Kidney tubule cell (primary cell): ENCODE measurements at places on chromosomes 11 and 22.

- DNase-seq, result no peak
Observed at GRCh38 chr22:36349726-36350125, 38.0 kb downstream of the MYH9 start.

GRCh38 chr11:65429724-65430405 lies 7.3 kb downstream of the NEAT1 start:
- DNase-seq, result peak; percentile 84

GRCh38 chr22:37334859-37335805 lies 52.8 kb downstream of the CYTH4 start:
- DNase-seq, result no peak

GRCh38 chr22:46969491-46969890 lies 207.0 kb downstream of the TBC1D22A start:
- no peak for DNase-seq

DNA sequence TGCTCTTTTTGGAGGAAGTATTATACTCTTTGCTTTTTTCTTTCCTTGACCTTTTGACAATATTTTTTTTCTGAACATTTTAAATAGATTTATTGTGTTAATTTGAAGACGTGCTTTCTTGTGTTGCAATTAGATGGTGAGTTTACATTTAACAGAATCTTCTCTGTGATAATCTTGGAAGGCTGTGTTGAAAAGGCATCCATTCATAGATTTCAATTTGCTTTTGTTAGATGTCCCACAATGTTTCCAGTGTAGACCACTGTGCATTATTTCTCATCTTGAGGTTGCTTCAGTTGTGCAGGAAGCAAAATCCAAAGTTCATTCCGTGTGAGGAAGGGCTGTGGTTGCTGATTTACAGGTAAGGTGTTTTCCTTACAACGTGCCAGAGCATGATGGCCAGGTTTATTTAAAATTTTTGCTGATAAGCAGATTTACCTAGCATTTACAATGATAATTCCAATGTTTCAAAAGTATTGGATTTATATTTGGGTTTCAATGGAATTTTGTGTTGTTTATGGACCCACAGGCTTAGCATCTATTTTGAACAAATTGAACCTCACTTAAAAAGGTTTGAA lies 4.1 kb upstream of the OR5J2 start:
- DNase-seq, result no peak

GRCh38 chr11:116262370-116262769 lies 510.4 kb downstream of the BUD13 start:
- no peak for DNase-seq

GRCh38 chr11:134562196-134562595 lies 150.2 kb upstream of the B3GAT1 start:
- no peak for DNase-seq

GRCh38 chr11:77199137-77199745 lies 71.2 kb downstream of the MYO7A start:
- no peak for DNase-seq

DNA sequence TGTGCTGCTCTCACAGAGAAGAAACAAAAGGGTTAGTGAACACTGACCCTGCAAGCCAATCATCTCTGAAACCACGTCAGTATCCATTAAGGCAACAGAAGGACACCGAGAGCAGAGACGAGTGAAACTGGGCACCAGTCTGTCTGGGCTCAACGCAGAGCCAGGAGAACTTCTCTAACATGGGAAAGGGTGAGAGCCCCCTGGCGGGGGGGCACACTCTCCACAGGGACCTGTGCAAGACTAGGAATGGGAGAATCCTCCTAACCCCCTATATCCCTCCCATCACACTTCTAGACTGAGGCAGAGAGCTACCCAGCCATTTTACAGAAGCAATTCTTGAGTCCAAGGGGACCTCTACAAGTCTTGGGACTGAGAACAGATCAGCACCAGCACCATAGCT lies 285.8 kb downstream of the SOX6 start:
- no peak for DNase-seq

GRCh38 chr22:45450101-45450785 lies 36.8 kb downstream of the RIBC2 start:
- DNase-seq, result no peak

- no peak for DNase-seq
Observed at GRCh38 chr22:19998991-19999820, 17.4 kb downstream of the ARVCF start.

DNA sequence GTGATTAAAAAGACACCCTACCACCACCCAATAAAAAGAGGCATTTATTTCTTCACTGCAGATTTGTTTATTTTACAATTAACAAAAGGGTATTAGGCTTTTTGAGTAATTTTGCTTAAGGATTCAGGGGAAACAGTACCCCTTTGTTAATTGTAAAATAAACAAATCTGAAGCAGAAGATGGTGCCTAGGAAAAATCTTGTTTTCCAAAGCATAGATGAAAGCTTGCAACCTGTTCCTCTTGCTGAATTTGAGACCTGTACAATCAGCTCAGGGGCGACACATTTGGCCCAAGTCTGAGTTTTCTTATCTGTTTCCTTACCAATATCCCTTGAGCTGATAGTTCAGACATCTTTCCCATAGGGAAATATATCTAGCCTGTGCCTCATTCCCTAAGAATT lies 171.9 kb downstream of the GRIA4 start:
- no peak for DNase-seq

DNA sequence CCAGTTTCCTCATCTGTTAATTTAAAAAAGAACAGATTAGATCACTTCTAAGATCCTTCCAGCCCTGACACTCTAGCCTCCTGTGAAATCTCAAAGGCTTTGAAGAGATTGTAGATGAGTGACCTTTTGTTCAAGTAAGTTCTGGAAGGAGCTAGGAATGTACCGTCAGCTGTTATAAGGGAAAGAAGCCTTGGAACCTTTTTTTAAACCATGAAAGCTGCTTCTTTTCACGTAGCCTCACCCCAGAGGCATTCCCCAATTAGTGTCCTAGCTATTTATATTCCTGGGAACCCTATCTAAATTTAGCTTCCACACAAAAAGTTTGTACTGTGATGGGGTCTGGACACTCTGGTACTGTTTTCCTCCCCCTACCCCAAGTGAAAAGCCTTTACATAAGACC lies 35.8 kb upstream of the SLN start:
- no peak for DNase-seq

GRCh38 chr11:121996574-121996973 lies 119.4 kb downstream of the BLID start:
- DNase-seq, result no peak

GRCh38 chr11:45929486-45930030 lies 7.1 kb downstream of the LARGE2 start:
- DNase-seq, result peak; percentile 29

DNA sequence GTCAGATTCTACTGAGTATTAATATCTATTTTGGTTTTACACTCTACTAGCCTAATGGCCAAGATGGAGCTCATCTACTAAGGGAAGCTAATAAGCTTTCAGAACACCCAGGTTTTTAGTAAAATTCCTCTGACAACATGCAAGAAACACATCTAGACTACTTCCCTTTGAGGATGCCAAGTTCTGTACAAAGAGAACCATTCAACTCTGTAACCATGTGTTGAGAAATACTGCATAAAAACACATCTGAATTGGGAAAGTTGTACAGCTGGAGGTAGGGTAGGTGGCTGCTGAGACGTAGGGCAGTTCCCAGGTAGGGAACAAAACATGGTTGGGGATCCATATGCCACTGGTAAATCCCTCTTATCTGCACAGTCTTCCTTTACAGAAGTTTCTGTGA lies 66.2 kb downstream of the SC5D start:
- no peak for DNase-seq

GRCh38 chr22:28730179-28730578 lies 11.4 kb downstream of the CHEK2 start:
- DNase-seq, result no peak

DNA sequence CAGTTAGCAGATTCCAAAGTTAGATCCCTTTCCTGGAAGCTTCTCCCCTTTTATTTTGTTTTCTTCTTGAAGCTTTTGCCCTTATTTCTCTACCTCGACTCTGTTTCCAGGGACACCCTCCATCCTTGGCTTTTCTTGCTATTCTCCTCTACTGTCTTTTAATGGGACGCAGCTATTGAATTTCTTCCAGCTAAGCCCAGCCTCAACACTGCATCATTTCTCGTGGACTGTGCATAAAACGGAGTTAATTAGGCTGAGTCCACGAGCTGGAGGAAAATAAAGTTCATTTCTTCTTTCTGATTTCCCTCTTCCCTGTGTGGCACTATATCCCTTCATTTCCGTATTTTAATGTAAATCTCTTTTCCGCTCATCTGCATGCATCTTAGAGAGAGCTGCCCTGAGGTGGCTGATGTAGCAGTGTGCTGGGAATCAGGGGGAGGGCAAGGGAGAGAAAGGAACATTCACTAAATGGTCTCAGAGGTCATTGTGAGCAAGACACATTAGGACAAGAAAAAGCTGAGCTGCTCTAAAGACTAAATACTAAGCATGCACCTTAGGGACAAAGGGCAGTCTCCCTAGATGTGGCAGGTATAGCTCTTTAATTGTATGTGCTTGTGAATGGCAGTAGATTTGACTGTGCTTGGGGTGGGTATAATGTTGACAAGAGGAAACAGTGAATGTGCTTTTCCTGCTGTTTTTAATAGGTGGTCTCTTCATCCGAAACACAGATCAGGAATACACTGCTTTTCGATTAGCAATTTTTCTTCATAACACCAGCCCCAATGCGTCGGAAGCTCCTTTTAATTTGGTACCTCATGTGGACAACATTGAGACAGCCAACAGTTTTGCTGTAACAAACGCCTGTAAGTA lies 1.9 kb downstream of the GRIA4 start:
- DNase-seq, result no peak

- peak; percentile 10 for DNase-seq
Observed at GRCh38 chr22:46828323-46828900, 66.0 kb downstream of the TBC1D22A start.

DNA sequence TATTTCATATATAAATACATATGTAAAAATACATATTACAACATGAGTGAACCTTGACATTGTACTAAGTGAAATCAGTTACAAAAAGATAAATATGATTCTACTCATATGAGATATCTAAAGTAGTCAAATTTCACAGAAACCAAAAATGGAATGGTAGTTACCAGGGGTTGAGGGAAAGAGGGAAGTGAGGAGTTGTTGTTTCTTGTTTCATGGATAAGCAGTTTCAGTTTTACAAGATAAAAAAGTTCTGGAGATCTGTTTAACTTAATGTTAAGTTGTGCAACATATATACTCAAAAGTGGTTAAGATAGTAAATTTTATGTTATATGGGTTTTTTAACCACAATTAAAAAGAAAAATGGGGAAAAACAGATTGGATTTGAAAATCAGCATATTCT lies 107.7 kb downstream of the ELP4 start:
- no peak for DNase-seq
